Neural crest cell (in vitro differentiated cells): ENCODE measurements at places on chromosomes 1 and 21.

DNA sequence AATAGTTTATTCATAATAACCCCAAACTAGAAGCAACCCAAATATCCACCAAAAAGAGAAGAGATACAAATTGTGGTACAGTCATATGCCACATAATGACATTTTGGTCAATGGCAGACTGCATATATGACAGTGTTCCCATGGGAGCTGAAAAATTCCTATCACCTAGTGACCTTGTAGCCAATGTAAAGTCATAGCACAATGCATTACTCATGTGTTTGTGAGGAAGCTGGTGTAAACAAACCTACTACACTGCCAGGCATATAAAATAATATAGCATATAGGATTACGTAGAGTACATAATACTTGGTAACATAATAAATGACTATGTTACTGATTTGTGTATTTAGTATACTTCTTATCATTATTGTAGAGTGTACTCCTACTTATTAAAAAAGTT lies 29.5 kb upstream of the SLFNL1 start:
- no peak for DNase-seq

DNA sequence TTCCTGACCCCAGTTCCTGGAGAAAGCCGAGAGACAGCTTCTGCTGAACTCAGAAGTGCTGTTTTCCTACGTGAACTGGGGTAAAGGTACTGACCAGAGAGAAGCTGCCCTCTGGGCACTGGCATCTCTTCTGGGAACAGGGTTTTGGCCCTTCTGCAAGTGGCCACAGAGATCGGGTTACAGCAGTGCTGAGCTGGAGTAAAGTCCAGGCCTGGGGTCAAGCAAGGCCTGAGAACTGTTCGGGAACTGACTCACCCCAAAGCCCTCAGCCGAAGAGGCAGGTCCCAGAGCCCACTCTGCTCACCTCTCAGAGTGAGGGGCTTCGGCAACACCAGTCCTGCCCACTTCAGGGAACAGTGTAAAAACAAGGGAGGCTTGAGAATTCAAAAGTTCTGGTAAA lies 177.2 kb upstream of the RUNX1 start:
- no peak for DNase-seq

GRCh38 chr1:81679942-81680341 lies 120.8 kb upstream of the ADGRL2 start:
- peak; percentile 8 for DNase-seq

GRCh38 chr1:33339413-33339812 lies 18.5 kb upstream of the A3GALT2 start:
- DNase-seq: no peak

GRCh38 chr1:70486676-70487458 lies 75.8 kb downstream of the CTH start:
- no peak for DNase-seq

GRCh38 chr1:69686367-69686984 lies 118.8 kb downstream of the LRRC7 start:
- DNase-seq: no peak

DNA sequence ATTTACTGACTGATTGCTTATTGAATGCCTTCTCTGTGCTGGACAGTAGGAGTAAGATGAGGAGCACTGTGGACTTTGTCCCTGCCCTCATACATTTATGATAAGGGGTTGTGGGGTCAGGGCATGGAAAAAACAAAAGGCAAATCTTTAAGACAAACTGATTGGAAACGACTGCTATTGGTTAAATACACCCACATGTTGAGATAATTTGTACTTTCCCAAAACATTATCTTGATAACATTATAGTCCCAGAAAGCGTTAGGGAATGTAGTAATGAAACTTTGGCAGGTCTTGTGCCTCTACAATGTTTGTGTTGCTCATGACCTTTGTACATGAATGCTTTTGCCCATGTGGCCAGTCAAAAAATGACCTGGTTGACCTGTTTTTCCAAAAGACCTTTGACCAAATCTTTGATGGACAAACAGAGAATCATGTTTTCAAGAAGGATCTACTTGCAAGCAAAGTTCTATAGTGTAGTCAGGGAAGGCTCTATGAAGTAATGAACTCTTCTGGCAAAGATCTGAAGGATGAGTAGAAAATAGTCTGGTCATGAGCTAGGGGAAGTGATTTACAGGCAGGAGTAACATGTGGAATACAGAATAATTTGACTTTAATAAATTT lies 50.9 kb downstream of the LEPR start:
- no peak for DNase-seq

DNA sequence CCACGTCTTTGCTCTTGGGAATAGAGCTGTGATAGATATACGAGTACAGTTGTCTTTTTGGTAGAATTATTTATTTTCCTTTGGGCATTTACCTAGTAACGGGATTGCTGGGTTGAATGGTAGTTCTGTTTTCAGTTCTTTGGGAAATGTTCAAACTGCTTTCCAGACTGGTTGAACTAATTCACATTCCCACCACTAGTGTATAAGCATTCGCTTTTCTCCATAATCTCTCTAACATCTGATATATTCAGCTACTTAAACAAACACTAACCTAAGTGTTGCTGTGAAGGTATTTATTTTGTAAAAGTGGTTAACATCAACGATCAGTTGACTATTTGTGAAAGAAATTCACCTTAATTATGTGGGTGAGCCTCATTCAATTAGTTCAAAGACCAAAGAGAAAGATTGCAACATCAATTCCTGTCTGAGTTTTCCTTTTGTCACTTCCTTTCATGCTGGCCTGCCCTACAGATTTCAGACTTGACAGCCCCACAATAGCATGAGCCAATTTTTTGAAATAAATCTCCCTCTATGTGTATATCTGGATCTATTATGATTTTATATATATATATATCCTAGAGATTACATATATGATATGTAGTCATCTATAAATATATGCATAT lies 26.7 kb upstream of the DUSP10 start:
- no peak for DNase-seq

- DNase-seq: no peak
These were observed 79.1 kb upstream of the IVNS1ABP start for GRCh38 chr1:185396126-185396525.
